IMR-90 (cell line): ENCODE measurements at places on chromosomes 7 and 10.

- DNase-seq = peak; percentile 92
Observed at GRCh38 chr7:137681657-137682562, 164.9 kb downstream of the DGKI start.

- DNase-seq = no peak
Observed at GRCh38 chr7:44158096-44158872, 17.2 kb upstream of the MYL7 start.

DNA sequence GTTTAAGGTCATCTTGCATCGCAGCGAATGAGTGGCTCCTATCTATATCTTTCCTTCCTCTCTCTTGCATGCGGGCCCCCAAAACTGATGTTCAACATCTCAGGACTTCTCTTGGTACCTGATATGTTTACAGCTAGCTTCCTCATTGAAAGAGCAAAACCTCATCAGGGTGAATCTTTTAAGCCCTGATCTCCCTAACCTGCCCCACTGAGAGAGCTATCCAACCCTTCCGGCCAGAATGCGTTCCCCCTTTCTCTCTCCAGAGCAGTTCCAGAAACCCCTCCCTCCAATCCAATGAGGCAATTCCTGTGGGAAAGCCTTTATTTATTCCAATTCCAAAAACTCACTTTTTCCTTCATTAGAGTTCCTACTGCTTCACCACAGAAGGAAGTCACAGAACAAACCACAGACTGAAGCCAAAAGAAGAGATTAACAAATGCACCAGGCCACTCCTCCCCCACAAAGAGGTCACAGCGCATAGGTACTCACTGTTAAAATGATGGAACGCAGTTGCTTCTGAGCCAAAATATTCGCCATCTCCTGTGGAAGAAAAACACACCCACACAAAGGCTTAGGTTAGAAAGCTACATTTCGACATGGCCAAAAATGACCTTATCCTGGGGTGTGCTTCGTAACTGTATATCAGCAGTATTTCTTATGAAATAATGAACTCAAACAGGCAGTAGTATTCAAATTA, 232.4 kb downstream of the ELMO1 start:
- no peak for DNase-seq

DNA sequence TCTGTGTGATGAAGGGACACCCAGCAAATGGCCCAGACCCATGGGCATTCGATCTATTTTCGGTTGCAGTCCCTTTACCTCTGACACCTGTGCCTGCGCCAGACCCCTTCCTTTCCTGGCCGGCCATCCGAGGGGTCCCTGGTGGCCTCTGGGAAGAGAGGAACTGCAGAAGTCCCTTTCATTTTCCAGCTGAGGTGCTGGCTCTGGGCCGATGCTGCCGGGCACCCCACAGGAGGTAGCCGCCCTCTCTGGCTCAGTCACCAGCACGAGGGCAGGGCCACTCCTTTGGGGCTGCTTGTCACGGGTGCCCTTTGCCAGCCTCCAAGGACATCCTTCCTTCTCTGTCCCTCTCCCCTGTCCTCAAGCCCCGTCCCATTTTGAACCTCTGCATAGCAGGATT, 4.2 kb upstream of the ELN start:
- DNase-seq = no peak

- no peak for DNase-seq
Observed at GRCh38 chr7:94188350-94188749, 184.2 kb upstream of the BET1 start.

GRCh38 chr7:28458732-28459131, 46.4 kb downstream of the CREB5 start:
- DNase-seq = no peak

- DNase-seq = no peak
Observed at GRCh38 chr10:106311590-106311989, 852.9 kb downstream of the SORCS1 start.

DNA sequence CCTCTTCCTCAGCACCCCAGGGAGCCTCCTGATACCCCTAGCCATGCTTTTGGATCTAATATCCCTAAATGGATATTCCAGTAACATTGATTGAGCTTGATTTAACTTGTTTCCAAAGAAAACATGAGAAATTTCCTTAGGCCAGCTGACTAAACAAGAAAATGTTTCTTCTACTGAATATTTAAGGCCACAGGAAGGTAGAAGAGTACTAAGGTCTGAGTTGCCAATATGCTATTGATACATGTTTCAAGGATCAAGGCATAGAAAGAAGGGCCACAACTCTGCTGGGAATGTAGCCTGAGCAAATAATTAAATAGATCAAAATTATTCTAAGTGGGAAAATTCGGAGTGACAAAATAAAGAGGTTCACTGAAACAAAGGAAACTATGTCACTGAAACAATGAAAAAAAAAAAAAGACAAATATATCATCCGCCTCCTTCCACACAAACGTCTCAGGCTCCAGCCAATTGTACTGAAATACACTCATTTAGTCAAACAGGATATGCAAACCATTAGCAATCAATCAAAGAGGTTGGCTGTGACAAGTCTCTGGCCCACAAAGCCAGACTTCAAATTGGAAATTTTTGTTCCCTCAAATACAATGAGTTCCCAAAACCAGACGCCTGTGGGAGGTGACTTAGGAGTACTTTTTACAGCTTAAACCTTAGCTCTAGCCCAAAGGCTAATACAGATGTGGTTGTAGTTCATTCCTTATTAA, 396.2 kb downstream of the HTR7 start:
- no peak for DNase-seq

DNA sequence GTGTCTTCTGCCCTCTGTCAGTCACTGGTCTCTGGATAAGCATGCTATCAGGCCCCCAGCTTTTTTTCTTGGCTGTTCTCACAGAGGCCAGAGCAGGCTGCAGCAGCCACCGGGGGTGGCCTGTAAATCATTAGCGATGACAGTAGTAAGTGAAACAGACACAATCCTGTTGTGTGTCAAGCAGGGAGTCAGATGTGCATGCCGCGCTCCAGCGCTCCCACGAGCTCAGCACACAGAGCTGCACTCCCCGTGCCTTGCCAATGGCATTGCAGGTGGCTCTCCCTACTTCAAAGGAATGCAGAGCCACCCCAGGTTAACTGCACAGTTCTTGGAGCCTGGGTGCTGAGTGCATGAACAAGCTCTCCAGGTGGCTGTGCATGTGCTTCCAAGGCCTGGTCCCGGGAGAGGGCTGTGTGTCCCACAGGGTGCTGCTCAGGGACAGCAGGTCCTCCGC, 226.1 kb downstream of the GLRX3 start:
- no peak for DNase-seq

GRCh38 chr7:26233902-26234511, 32.5 kb downstream of the CBX3 start:
- DNase-seq = no peak

DNA sequence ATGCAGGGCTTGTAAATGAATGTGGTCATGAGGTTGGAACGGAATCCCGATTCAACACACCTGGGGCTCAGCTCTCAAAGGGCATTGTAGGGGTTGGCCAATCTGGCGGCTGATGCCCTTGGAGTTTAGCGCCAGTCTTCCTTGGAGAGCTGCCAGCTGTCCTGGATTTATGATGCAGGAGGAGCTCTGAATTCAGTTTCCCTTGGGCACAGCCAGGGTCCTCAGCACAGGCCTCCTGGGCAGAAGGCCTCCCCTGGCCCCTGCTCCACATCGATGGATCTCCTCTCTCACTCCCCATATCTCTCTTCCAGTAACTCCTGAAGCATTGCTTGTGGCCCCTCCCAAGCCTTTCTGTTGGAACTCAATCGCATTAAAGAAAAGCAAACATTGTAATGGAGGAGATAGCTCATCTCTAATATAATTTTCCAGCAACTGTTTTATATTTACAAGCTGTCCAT, 985 bp upstream of the CYTH3 start:
- no peak for DNase-seq

- DNase-seq = no peak
Observed at GRCh38 chr7:29480451-29480850, 83.2 kb upstream of the PRR15 start.

DNA sequence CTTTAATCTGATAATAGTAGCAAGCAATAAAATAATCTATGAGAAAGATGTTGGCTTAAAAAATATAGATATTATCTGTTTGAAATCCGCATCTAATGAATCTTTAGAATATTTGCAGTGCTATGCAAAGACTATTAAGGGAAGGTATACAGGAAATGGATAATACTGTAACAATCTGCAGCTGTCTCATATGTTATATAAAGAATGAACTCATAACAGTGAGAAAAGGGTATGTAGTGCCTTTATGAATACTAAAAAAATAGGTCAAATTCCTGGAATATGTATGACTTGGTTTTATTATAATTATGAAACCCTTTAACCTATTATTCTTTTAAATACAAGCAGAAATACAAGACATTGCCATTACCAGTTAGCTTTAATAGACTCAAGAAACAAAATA, 105.1 kb upstream of the GPR22 start:
- DNase-seq = no peak

GRCh38 chr10:36469585-36469984, 655.8 kb upstream of the ANKRD30A start:
- DNase-seq = peak; percentile 83

GRCh38 chr7:30237271-30237695, 47.1 kb upstream of the ZNRF2 start:
- no peak for DNase-seq

DNA sequence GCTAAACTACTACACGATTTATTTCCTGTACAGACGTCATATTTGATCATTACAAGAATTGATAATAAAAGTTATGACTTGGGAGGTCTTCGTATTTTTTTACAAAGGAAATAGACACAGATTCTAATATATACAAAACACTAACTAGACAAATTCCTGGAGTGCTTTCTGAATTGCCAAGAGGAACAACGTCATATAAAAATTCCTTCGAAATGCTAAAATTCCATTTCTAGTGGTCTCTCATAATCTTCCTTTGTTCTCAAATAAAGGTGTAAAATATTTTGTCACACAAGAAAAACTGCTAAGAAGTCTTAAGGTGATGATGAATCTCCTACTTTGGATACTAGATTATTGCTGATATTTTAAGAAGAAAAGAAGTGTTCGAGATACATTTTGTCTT, 85.4 kb downstream of the CDK6 start:
- DNase-seq = peak; percentile 66
